Left ventricle myocardium inferior (tissue), 1 donor: ENCODE measurements at places on chromosomes 2 and 18.
A peak's percentile ranks its signal among the peaks of the same experiment; 100 is the strongest.

DNA sequence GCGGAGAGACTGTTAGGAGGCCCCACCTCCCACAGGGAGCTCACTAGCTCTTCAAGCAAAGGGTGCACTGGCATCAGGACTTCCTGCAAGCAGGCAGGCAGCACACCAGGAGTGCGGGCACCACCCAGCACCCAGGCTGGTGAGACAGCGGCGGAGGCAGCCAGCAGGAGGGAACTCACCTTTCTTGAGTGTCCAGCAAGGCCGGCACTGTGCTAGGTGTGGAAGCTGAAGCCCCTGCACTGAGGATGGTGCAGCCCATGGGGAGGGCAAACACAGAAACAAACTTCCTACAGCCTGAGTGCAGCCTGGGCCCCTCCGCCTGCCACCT is 100.7 kb upstream of the ID2 start:
- no peak for DNase-seq

DNA sequence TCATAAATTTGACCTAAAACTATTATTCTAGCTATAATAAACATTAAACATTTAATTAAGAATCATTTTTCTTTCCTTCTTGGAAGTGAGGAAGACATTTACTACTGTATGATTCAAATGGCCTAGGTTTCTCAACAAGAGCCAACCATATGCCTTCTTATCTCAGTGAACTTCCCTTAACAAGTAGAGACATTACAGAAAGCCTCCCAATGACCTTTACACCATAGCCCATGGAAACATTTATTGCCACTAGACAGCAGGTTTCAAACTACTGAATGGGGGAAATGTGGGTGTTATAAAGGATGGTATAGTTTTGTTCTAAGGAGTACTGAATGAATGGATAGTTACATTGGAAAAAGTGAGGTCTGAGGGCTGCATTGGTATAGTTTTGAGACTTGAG is 349.4 kb upstream of the SPRED2 start:
- DNase-seq = no peak

GRCh38 chr2:9552219-9553178 is 3.1 kb downstream of the ADAM17 start:
- no peak for DNase-seq

DNA sequence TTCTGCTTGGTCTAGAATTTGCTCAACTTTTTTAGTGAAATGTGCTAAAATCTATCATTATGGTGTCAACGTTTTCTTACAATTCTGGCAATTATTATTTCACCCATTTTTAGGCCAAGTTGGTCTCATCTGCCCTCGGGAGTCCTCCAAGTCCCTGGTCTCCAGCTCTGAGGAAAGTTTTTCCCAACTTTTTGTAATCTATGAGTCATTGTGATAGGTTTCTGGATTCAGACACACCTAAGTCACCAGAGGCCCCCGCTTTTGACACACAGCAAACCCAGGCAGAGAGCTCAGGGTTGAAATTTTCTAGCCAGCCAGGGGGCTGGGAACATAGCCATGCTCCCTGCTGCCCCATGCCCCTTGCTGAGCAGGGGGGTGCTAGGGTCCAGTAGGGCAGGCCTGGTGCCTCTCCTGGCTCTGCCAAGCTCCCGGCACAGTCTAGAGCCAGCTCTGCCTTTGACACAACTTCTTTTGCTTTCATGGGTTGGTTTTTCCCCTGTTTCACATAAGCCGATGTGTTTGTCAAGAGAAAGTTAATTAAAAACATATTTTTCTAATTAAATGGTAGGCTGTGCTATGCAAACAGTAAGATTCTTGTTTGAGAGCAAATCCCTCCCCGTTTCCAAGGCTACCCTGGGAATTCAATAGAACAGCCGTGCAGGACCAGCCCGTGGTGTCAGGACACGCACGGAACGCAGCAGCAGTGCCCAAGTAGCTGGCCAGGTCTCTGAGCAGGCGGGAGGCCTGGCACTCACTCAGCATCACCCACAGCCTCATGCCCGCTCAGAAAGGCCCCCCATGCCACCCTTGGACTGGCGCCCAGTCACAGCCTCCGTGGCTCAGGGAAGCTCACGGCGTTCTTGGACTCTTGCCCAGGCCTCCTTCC is 25.5 kb upstream of the SNED1 start:
- DNase-seq = peak; percentile 10

- DNase-seq = no peak
Observed at GRCh38 chr18:75226286-75226955, 15.8 kb downstream of the TSHZ1 start.

GRCh38 chr2:215328066-215328465 is 16.2 kb downstream of the ATIC start:
- DNase-seq = no peak

DNA sequence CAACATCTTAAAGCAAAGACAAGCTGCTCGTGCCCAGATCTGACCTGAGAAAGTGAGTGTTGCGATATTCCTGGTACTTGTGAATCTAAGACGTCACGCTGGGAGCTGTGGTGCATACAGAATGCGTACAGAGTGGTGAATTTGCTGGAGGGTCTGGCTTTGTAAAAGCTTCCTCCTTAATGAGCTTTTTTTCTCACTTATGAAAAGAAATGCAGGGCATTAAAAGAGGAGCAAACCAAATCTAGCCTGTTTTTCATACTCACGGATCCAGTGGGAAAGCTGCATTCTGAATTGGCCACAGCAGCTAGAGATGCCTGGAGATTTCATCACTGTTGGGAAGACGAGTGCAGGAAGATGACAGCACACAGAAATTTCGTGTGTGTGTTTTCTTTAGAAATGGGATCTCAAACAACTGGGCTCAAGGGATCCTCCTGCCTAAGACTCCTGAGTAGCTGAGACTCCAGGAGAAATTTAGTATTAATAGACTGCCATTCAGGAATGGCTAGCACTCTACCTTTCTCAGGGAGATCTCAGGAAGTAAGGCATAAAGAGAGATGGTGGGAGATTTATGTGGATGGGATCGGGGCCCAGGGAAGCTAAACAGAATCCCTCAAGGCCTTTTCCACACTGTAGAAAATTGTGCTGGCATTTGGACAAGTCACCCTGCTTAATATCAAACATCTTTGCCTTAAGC is 181.3 kb downstream of the ALPK2 start:
- DNase-seq = no peak

GRCh38 chr18:74498712-74499627 is 2.8 kb downstream of the CNDP2 start:
- no peak for DNase-seq

DNA sequence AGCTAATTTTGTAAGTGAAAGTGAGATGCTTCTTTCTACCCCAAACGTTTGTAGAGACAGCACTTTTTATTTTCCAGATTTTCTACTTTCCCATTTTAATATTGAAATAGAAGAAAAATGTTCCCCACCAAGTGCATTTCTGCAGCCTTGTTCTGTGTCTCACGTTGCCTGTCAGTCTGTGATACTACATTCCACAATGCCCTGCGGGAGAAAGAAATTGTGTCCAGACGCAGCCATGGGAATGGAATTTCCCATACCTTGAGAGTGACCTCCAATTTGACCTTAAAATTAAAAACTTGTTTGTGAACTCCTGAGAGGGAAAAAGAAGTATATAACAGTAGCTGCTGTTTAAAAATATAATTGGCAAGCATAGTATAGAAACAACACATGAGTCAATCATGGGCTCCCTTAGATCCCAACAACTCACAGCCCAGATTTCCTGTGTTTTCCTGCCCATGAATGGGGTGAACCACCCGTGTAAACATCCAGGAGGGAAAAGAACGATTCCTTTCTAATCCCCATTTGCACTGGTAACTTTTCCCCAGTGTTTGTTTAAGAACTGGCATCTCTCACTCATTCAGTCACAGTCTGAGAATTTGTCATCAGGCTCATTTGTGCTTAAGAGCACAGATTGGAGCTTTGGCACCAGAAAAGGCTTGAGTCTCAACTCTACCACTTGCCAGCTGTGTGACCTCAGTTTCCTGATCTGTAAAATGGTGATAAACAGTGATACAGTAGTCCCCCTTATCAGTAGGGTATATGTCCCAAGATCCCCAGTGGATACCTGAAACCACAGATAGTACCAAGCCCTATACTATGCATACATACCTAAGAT is 166.1 kb upstream of the ZNF521 start:
- DNase-seq = no peak

DNA sequence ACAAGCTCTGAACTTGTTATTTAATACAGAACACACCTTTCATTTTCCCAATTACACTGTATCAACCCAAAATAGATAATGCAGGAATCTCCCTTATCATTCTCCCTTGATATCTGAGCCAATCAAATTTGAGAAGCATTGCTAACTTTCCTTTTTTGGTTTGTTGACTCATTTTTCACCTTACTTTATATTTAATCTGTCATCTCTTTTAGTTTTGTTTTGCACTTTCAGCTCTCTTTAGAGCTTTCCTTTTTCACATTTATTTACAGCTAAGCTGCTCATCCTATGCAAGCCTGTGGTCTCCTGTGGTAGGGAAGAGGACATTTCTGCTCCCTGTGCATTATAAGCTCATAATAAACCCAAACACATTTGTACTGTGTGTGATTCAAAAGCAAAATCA is 50.1 kb downstream of the ITGAV start:
- no peak for DNase-seq

DNA sequence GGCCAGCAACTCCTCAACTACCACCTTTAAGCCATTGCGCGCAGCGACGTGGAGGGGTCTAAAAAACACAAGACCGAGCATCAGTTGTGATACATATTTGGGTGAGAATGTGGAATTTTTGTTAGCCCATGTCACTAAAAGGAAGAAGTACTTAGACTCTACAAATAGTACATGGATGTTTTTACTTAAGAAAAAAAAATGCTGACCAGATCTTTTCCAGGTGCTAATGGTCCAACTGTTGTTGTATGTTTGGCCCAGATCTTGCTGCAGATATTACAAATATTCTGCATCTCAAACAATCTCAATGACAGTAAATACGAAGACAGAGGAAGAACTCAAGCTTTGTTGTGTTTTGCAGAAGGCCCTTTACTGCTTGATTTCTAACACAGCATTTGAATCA is 67.1 kb upstream of the PGAP1 start:
- DNase-seq = no peak

GRCh38 chr2:1499033-1499795 is 86.0 kb downstream of the TPO start:
- DNase-seq = no peak

- DNase-seq = no peak
Observed at GRCh38 chr2:211802666-211803065, 735.9 kb downstream of the ERBB4 start.

DNA sequence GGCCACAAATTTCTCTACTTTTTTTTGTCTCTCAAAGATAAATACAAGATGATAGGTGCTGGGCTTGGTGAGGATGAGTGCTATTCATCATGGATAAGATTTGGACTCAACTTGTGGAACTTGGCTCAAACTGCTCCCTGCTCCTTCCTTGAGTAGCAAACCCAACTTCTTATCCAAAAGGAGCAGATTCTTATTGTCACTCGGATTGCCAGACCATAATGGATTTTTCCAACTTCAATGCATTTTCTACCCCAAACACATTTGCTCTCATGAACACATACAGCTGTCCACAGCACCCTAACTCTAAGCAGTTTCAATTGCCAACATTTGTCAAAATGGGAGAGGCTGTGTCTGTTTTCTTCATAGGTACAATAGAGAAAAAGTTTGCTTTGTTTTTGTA is 99.5 kb upstream of the APCDD1 start:
- DNase-seq = no peak

- DNase-seq = no peak
Observed at GRCh38 chr2:138950486-138950885, 170.3 kb upstream of the NXPH2 start.

DNA sequence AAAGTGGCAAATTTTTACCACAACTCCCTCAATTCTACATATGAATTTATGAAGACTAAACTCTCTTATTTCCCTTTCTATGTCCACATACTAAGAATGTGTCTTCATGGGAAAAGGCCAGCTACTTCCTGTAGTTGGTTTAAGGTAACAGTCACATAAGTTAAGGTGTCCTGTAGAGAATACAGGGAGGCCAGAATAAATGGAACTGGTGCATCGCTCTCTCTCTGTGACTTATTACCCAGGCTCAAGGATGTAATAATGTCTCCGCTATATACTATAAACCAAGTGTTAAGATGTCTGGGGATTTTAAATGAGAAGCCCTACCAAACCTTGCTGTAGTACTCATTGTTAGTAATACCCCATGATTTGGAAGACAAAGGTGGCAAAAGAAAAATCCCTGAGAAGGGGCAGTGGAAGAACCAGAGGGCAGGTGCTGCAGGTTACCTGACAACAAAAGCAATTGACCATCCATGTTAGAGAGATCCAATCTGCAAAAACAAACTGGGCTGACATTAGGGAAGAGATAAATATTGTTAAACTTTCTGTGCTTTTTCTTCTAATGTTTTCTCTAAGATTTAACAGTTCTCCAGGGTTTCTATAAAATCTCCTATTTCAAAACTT is 372.8 kb downstream of the TMX3 start:
- DNase-seq = no peak

GRCh38 chr2:226564667-226565066 is 235.0 kb downstream of the IRS1 start:
- DNase-seq = no peak

DNA sequence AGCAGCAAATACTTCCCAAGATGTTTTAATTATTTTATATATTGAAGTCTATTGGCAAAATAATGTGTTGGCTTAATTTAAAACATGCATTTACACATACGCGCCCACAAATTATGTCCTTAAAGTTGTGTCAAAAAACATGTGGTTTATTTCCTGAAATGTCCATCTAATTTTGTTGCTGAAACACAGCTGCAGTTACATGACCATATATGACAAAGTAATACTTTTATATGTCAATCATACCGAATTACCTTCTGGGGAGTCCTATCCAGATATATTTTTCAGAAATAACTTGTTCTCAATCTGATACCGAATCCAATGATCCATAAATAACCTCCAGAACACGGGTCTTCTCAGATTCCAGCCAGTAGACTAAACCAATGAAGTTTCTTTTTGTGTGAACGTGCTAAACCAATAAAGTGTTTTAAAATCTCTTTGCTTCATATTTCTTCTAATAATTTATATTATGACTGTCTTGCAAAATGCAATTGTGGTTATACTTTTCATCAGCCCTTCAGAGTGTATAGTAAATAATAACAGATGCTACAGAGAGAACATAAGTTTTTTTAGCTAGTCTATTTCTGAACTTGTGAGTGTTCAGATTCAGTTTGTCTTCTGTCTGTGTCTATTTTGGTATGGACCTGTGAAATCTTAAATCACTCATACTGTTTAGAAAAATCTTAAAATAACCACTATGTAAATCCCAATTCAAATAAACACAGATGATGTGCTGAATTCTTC is 2.4 kb downstream of the SCG2 start:
- no peak for DNase-seq

- no peak for DNase-seq
Observed at GRCh38 chr2:56464613-56465012, 280.8 kb downstream of the CCDC85A start.

- no peak for DNase-seq
Observed at GRCh38 chr18:364256-364826, 96.5 kb upstream of the THOC1 start.

- no peak for DNase-seq
Observed at GRCh38 chr18:49024804-49025421, 74.1 kb upstream of the SMAD7 start.

DNA sequence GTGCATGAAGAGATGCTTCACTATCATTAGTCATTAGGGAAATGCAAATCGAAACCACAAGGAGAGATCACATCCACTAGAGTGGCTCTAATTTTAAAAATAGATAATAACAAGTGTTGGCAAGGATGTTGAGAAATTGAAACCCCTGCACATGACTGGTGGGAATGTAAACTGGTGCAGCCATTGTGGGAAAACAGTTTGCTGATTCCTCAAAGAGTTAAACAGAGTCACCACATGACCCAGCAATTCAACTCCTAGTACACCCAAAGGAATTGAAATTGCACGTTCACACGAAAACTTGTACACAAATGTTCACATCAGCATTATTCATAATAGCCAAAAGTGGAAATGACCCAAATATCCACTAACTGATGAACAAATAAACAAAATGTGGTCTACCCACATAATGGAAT is 179.5 kb downstream of the BCL2 start:
- no peak for DNase-seq
